ENCODE measurements at places on chromosomes 1 and 21. TPM values are rescaled to one million over a fixed set of nuclear protein-coding genes. Genes with fewer than 3 reads are reported as not detected.

SDHC gene
- 268 TPM for total RNA-seq

CHIT1 gene
- total RNA-seq, result not detected

LRRC71 gene
- total RNA-seq, result not detected

A3GALT2 gene
- not detected for total RNA-seq

NAV1 gene
- 82.0 TPM for total RNA-seq

HIVEP3 gene
- 11.4 TPM for total RNA-seq

TTC34 gene
- total RNA-seq, result 0.22 TPM

GPR25 gene
- not detected for total RNA-seq

RIPPLY3 gene
- total RNA-seq, result not detected

OR10J1 gene
- not detected for total RNA-seq

C8A gene
- not detected for total RNA-seq

KRTAP10-10 gene
- not detected for total RNA-seq

ALX3 gene
- total RNA-seq, result 8.6 TPM

SPRR2G gene
- not detected for total RNA-seq

TMEM269 gene
- not detected for total RNA-seq

LRRC39 gene
- 0.14 TPM for total RNA-seq

TCHH gene
- not detected for total RNA-seq

CRYBG2 gene
- 0.45 TPM for total RNA-seq

TRIM63 gene
- total RNA-seq, result not detected

SPRR4 gene
- total RNA-seq, result not detected

LCK gene
- not detected for total RNA-seq

GPA33 gene
- not detected for total RNA-seq

CA6 gene
- total RNA-seq, result not detected

FLG2 gene
- total RNA-seq, result not detected

ZBTB37 gene
- total RNA-seq, result 6.3 TPM

TIPRL gene
- 42.4 TPM for total RNA-seq

EXTL2 gene
- 23.7 TPM for total RNA-seq

PYHIN1 gene
- not detected for total RNA-seq

ZNF670 gene
- total RNA-seq, result 1.2 TPM

TLCD4 gene
- total RNA-seq, result 0.18 TPM

NBPF26 gene
- total RNA-seq, result 18.2 TPM

MAD2L2 gene
- total RNA-seq, result 44.6 TPM

CD1C gene
- total RNA-seq, result not detected

RNASEL gene
- 4.1 TPM for total RNA-seq

PLPPR5 gene
- not detected for total RNA-seq

MROH7 gene
- total RNA-seq, result not detected

CD34 gene
- total RNA-seq, result 0.23 TPM

PARS2 gene
- 3.7 TPM for total RNA-seq

DCAF6 gene
- total RNA-seq, result 58.9 TPM

SLC6A17 gene
- total RNA-seq, result 1.7 TPM

UBQLN4 gene
- 33.0 TPM for total RNA-seq

PCP4L1 gene
- total RNA-seq, result not detected

KLHDC8A gene
- total RNA-seq, result not detected

DTL gene
- 10.9 TPM for total RNA-seq

CFHR4 gene
- total RNA-seq, result not detected

ABCA4 gene
- total RNA-seq, result not detected

PHGDH gene
- 63.2 TPM for total RNA-seq

CENPL gene
- 15.2 TPM for total RNA-seq

C8B gene
- not detected for total RNA-seq

ESRRG gene
- total RNA-seq, result not detected

MEAF6 gene
- 53.7 TPM for total RNA-seq

ASAP3 gene
- total RNA-seq, result 5.9 TPM

SLC25A44 gene
- 22.9 TPM for total RNA-seq

PITHD1 gene
- total RNA-seq, result 46.5 TPM

VWA5B1 gene
- total RNA-seq, result not detected

GRIK3 gene
- not detected for total RNA-seq
